Astrocyte of the hippocampus (primary cell): ENCODE measurements at places on chromosomes 3 and 15.

DNA sequence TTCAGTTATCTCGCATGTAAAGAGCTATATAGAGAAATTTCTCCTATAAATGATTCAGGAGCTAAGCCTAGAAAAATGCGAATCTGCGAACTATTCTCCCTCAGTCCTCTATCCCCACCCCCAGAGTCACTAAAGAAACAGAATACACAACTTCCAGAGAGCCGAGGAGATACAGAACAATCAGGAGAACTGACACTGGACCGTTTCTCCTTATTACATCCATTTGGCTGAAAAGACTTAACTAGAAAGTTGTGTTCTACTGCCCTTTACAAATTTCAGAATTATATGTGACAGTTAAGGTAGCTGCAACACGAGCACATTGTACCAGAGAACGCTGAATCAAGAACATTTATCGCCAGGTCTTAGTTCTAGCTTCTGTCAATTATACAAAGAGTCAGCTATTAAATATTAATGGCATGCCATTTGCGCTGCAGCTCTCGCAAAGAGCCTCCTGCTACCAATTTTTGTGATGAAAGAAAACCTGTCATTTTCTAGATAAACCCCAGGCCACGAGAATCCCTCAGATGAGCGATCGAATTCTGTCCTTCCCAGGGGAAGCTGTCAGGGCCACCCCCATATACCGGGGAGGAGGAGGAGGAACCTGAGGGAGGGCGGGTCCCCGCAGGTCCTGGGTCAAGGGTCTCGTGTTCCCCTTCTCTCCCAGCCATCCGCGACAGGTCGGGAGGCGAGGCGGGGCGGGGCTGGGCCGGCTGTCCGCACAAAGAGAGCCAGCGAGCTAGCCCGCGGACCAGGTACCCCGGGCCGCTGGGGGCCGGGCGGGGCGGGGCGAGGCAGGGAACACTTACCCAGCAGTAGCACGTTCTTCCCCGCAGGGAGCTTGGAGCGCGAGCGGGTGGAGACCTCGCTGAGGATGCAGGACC is 878 bp downstream of the DYNC1LI1 start:
- DNase-seq, result peak; percentile 80

DNA sequence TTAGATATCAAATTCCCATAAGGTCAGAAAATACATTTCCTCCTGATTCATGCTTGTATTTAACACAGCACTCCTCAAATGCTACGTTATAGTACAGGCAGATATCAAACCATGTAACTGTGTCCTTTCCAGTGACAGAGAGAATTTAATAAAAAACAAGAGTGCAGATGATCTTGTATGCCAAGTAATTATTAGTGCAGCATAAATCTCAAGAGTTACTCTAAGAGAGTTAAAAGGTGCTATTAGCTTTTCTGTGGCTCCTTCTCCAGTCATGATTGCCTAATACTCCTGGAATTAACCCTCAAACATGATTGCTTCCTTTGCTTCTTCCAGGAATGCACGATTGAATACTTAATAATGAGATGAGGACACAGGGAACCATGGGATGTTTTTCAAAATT is 413.0 kb upstream of the DPH6 start:
- DNase-seq, result peak; percentile 16

- no peak for DNase-seq
Measured at GRCh38 chr3:62898530-62899496, 23.6 kb upstream of the CADPS start.

- DNase-seq, result peak; percentile 6
Measured at GRCh38 chr3:178568155-178568731, 32.0 kb downstream of the KCNMB2 start.

DNA sequence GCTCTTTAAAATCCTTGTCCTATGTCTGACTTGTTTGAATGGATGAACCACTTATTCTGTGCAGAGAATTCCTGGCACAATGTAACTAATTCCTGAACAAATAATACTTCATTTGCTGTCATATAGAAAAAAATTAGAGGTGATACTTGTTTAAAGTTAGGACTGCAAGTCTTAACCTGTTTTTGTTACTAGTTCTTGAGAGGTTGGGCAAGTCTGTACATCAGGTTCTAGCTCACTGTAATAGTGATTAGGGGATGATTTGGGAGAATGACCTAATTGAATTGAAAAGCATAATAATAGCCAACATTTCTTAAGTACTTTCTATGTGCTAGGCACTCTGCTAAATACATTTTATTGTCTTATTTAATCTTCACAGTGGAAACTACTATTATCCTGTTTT is 49.3 kb downstream of the GMPS start:
- no peak for DNase-seq

DNA sequence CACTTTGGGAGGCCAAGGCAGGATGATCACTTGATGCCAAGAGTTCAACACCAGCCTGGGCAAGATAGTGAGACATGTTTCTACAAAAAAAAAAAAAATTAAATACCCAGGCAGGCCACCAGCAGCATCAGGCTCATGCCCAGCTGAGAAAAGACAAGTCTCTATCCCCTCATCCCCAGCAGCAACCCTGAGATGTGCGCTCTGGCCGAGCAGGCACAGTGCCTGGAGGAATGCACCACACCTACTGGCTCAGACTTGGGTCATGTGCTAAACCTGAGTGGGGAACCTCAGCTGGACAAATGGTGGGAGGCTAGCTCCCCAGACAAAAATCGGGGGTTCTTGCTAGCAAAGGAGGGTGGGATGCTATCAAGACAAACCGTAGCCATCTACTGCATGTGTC is 10.2 kb upstream of the CCDC174 start:
- no peak for DNase-seq
